CD4-positive, alpha-beta memory T cell (primary cell): ENCODE measurements at places on chromosomes 7 and 10.

DNA sequence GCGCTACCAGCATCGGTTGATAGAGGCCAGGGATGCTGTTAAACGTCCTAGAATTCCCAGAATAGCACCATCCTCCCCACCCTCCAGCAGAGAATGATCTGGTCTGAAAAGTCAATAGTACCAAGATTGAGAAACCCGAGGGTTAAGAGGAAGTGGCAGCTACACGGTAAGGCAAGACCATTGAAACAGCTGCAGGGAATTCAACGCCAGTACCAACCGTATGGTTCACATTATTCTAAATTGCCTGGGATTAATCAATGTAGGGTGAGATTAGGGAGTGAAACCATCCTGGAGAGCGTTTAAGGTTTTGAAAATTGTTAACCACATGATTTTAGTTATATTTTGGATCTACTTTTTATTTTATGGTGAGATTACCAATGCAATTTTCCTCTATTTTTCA, 352.2 kb downstream of the PRPF18 start:
- DNase-seq, result no peak

GRCh38 chr10:100345570-100346330, 1.3 kb upstream of the SCD start:
- no peak for DNase-seq

DNA sequence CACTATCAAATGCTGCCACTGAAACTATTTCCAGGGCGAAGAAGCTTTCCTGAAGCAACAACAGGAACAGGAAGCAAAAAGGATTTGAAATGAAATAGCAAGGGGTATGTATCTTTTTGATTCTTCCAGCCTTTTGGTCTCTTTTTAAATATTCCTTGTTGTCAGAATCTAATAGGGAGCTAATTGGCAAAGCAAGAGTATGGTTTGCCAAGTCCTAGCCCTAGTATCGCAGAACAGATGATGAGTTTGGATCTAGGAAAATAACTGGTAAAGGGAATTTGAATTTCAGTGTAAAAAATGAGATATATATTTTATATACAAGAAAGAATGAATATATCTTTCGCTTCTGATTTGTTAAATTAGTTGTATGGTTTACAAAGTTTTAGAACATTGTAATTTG, 252.5 kb downstream of the ANKRD7 start:
- no peak for DNase-seq

GRCh38 chr7:19747740-19748339, 25.6 kb downstream of the TMEM196 start:
- DNase-seq, result peak; percentile 5

GRCh38 chr7:143511593-143512047, 33.9 kb downstream of the TAS2R41 start:
- no peak for DNase-seq

DNA sequence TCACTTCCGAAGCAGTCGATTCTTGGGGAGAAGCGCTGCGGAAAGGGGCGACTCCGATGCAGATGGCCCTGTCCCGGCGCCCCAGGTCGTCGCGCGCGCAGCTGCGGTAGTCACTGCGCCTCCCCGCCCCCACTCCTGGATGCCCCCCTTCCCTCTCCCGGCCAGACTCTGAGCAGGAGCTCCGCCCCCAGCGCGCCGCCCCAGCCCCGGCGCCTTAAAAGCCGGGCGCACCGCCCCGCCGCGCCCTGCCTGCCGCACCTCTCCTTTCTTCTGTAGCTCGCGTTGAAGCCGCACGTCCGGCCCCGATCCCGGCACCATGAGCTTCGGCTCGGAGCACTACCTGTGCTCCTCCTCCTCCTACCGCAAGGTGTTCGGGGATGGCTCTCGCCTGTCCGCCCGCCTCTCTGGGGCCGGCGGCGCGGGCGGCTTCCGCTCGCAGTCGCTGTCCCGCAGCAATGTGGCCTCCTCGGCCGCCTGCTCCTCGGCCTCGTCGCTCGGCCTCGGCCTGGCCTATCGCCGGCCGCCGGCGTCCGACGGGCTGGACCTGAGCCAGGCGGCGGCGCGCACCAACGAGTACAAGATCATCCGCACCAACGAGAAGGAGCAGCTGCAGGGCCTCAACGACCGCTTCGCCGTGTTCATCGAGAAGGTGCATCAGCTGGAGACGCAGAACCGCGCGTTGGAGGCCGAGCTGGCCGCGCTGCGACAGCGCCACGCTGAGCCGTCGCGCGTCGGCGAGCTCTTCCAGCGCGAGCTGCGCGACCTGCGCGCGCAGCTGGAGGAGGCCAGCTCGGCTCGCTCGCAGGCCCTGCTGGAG, at the start of gene INA:
INA (plus strand) TSS at position 243 of the 817 bp plus-strand sequence; CDS start at position 317, 74 bp downstream.
- DNase-seq, result no peak

DNA sequence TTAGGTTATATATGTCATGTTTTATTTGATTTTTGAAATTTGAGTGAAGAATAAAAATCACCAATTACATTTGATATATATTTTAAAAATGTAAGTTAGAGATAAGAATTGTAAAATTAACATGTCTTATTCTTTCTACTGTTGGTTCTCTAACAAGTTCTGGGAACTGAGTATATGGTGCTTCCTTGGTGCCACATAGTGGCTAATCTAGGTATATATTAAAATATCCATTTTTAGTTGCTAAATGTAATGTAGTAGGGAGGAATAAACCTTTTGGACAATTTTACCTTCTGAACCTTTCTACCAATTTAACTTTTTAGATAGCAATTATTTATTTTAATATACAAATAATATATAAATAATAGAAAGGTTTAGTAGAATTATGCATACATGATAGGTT, 17.5 kb downstream of the CFAP69 start:
- DNase-seq, result no peak

GRCh38 chr10:126585249-126586017, 85.1 kb downstream of the C10orf90 start:
- no peak for DNase-seq

- DNase-seq, result no peak
Measured at GRCh38 chr7:67346876-67347275, 350.2 kb downstream of the TYW1 start.

DNA sequence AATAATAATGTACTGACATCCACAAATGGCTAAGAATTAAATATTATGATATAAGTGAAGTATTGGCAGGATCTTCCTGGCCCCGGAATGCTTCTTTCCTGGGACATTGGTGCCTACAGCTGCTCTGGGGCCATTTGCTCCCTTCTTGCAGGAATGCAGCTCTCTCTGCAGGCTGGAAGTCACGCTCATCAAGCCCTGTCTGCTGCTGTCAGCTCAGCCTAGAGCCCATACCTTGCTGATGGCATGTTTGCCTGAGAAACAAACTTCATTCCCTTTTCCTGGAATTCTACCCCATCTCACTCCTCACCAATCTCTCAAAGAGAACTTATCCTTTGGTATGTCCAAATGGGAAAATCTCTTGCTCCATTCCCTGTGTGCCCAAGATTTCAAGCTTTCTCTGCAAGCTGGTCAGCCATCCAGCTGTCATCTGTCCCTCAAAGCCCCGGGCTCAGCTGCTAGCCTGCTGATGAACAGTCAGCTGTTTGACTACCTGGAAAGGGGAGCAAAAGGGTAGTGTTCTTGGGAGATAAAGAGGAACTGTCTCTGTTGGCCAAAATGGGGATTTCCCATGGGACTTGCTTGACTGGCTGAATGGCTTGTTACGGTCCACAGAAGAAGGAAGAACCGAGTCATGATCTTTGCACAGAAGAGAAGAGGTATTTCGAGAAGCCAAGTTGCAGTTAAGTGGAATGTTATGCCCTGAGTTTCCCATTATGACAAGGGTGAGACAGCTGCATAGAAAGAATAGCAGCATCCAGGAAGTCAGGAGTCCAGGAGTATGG, 12.0 kb upstream of the RASSF4 start:
- DNase-seq, result no peak

- no peak for DNase-seq
Measured at GRCh38 chr7:34091321-34091917, 186.1 kb downstream of the BMPER start.
